ENCODE measurements at places on chromosomes 1 and 21.

GRCh38 chr1:157173900-157174410 is 35.8 kb upstream of the ETV3 start:
- DNase-seq = no peak

DNA sequence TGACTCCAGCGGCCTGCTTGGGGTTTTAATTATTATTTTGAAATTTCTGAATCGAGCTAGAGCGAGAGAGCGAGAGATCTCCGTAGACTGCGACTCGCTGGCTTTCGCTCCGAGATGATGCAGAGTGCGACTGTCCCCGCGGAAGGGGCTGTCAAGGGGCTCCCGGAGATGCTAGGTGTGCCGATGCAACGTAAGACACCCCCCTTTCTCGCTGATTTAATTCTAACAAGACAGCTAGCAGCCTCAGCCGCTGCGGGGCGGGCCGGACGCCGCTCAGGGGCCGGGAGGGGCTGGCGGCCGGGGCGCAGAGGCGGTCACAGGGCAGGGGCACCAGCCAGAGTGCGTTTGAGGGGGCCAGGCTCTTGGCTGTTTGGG is 339 bp downstream of the LHX4 start:
- DNase-seq = no peak

DNA sequence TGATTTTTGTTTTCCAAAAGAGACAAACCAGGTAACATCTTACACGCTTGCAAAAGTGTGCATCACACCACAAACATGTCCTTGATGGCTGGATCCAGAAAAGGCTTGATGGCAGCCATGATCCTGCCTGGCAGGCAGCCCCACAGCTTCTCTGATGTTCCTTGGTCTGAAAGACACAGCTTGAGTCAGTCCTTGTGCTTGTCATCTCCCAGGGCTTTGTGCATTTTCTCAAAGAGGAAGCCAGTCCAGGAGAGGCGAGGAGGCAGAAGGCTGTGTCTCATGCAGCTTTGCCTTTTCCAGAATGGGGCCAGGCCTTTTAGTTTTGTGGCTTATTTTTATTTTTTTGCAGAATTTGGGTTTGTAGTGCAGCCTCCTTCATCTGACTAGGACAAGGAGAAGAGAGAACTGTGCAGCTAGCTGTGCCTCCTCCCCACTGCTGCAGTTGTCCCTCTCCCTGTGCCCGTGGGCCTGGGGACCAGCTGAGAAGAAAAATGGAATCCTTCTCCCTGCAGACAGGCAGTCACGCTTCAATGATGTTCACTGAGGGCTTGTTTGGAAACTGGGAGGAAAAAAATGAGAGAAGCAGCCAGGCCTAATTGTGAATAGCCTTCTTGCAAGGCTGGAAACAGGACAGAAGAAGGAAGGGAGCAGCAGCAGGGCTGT is 7.4 kb downstream of the FNDC5 start:
- no peak for DNase-seq

- no peak for DNase-seq
Measured at GRCh38 chr21:26717146-26717739, 128.0 kb downstream of the ADAMTS1 start.

DNA sequence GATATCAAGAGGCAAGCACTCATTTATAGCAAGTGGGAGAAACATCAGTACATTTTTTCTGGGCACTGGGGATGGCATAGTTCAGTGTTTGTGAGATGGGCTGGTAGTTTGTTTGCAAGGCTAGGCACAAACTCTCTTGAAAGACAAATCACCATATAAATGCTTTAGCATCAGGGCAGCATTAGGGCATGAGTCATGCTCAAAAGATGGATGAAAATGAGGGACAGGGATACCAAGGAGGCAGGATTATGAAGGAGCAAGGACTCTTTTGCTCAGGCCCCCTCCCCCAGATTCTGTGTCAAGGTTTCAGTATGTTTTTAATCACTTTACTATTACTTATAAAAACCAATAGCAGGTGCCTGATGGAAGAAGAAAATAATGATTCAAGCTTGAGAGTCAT is 43.9 kb upstream of the CAMK1G start:
- no peak for DNase-seq

DNA sequence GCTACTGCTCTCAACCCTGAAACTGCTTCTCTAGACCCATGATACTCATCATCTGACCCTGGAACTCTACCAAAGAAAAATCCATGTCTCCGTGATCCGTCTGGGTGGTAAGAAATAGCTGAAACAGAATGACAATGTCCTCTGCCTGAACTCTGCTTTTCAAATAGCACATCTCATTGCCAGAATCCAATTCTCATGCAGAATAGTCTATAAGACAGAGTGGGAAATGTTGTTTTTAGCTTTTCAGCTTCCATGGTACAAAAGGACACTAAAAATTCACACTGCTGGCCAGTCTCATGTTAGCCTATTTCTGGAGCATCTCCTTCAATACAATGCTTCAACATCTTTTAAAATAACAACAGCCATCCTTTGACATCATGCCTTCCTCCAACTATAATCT is 1355.8 kb upstream of the PRMT6 start:
- no peak for DNase-seq

GRCh38 chr1:63622849-63623566 is 29.8 kb downstream of the PGM1 start:
- DNase-seq = no peak

- DNase-seq = no peak
Measured at GRCh38 chr1:55286856-55287602, 71.9 kb upstream of the USP24 start.

- DNase-seq = peak; percentile 48
Measured at GRCh38 chr1:29218223-29218622, 12.5 kb downstream of the MECR start.

GRCh38 chr1:234602334-234603220 is 7.4 kb downstream of the IRF2BP2 start:
- peak; percentile 91 for DNase-seq

DNA sequence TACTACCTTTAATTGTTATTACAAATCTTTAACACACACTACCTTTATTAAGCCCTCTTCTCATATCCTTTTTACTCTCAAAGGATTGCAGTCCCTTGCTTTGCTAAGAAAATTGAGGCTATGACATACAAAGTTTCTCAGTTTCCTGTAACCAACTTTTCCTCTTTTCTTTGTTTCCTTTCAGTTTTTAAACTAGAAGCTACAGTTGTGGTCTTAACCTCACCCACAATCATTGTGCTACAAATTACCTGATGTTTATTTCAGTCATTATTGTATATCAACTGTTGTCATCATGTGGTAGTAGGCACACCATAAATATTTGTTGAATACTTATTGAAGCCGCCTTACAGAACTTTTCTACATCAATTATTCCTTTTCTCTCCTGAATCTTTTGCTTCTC is 51.8 kb downstream of the SLAMF6 start:
- no peak for DNase-seq

- peak; percentile 91 for DNase-seq
Measured at GRCh38 chr1:161733526-161733925, 12.2 kb downstream of the FCRLB start.

GRCh38 chr1:35014486-35014885 is 17.3 kb downstream of the ZMYM6 start:
- no peak for DNase-seq

DNA sequence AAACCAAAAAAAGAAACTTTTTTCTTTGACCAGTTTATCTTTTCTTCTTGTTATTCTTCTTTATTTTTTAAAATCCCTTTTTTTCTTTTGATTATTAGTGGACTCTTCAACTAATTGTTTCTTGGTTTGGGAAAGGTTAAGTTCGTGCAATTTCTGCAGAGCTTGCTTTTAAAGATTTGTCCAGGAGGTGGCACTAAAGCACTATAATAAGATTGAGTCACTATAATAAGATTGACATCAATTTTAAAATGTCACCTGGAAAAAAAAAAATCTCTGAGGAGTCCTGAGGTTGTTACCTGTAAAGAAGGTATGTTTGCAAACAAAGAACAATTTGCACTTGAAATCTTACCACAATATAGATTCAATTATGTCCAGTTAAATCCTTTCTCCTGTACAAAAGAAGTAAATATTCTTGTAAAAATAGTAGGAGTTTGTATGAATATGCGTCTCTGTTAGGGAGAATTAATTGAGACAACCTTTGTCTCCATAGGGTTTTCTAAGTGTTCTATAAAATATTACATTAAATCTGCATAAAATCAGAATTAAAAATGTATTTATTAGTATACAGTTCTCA is 166.7 kb downstream of the ADGRL4 start:
- no peak for DNase-seq

GRCh38 chr1:18072066-18072465 is 35.5 kb upstream of the IGSF21 start:
- DNase-seq = no peak

- DNase-seq = no peak
Measured at GRCh38 chr21:41429925-41430491, 4.0 kb downstream of the MX1 start.

DNA sequence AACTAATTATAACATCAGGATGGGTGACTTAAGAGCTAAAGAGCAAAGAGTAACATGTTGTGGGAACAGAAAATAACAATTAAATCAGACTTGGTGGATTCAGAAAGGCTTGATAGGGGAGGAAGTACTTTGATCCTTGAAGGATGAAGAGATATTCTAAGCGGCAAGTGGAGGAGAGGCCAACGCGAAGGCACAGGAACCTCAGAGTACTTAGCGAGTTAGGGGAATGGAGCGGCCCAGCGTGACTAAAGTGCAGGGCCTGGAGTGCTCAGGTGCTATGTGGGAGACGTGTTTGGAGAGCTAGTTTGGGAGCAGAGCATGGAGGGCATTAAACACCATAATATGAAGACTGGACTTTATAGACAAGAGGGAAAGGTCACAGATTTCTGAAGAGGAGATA is 64.3 kb downstream of the ADCY10 start:
- no peak for DNase-seq

DNA sequence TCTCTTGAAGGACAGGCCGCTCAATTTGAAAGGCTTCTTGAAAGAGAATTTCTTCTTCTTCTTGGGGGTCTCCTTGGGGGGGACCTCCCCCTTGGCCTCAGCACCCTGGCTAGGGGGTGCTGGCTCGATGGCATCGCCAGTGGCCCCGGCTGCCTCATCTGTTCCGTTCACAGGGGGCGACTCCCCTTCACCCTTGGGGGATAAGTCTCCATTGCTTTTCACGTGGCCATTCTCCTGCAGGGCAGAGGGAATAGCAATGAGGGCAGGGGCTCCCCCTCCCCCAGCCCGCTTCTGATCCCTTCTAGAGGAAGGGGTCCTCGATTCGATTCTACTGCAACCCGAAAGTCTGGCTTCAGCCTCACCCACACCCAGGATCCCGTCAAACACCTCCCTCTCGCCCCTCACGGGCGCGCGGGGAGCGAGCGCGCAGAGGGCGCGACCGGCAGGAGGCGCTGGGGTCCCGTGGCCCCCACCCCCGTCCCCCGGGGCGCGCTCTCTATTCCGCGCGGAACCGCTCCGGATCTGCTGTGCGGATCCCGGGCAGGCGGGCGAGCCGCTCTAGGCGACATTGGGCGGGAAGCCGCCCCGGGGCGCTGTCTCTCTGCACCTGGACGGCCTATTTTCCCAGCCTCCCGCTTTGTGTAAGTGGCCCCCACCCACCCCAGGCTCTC is 1.0 kb downstream of the MARCKSL1 start:
- DNase-seq = no peak

- DNase-seq = no peak
Measured at GRCh38 chr1:56170784-56171320, 408.5 kb downstream of the PLPP3 start.

DNA sequence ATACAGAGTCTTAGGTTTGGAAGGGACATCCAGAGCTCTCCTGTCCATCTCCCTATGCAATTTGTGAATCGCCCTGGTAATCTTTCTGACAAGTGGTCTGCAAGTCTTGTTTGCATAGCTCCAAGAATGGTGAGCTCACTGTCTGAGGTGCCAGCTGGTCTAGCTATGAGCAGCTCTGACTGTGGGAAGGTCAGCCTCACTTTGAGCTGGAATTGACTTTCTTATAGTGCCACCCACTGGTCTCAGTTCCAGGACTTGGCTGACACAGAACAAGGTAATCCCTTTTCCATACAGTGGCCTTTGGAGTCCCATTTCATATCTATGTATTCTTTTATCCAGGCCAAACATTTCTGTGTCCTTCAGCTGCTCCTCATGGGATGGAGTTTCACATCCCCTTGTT is 95.6 kb upstream of the C8B start:
- DNase-seq = peak; percentile 21

DNA sequence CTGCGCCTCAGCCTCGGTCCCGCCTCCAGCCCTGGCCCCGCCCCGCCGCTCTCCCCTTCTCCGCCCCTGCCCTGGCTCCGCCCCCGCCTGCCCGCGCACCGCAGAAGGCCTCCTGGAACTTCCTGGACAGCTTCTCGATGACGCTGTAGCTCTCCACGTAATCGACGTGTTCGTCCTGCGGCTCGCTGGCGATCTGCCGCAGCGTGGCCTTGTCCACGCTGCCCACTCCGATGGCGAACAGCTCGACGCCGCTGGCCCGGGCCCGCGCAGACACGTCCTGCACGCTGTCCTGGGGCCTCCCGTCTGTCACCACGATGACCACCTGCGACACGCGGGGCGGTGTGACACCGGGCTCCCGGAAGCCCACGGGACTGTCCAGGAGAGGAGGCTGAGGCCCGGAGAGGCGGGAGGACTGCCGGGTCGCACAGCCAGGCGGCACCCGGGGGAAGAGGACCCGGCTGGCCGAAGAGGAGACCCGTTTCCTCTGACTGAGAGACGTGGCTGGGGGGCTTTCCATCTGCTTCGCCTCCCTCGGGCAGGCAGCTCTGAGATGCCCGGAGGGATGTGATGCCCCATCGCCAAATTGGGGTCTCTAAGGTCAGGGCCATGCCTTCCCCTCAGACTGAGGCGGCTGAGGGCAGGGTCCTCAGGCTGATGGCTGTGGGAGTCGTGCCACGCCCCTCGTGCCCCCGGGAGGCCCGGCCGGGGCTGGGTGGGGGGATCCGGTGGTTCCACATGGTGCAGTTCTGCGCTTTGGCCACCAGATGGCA is 4.6 kb downstream of the MATN1 start:
- peak; percentile 94 for DNase-seq

DNA sequence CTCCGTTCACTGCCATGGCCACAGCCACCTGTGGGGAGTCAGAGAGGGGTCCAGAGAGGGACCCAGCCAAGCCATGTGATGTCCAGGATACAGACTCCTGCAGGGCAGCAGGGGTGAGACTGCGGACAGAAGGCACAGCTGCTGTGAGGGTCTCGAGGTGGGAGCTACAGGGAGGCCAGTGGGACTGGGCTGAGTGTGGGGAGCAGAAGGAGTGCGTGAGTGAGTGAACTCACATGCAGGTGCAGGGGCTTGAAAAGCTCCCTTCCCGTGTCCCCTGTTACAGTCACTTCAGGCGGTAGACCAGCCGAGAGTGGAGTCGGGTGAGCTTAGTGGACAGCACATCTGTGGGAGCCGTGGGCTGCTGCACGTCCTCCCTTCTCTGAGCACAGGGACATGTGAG is 42.4 kb downstream of the S100B start:
- no peak for DNase-seq

DNA sequence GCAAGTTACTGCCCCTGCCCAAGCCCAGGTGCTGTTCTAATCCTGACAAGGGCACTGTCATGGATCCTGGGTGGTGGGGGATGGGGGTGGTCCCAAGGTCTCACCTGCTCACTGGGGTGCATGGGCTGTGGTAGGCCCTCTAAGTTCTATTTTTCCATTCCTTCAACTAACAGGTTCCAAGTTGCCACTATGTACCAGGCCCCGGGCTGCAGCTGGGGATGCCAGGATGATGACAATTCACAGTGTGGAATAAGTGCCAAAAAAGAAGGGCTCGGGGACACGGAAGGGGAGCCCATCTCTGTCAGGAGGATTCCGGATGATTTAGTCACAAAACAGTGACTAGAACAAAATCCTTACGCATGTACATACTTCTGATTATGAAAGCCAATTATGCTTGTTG is 76.0 kb downstream of the STUM start:
- peak; percentile 62 for DNase-seq
